ENCODE measurements at places on chromosomes 16 and 17.

GRCh38 chr16:88844419-88845036, 12.2 kb downstream of the GALNS start:
- no peak for DNase-seq

- no peak for DNase-seq
Observed at GRCh38 chr16:80682421-80683070, 121.9 kb downstream of the CDYL2 start.

DNA sequence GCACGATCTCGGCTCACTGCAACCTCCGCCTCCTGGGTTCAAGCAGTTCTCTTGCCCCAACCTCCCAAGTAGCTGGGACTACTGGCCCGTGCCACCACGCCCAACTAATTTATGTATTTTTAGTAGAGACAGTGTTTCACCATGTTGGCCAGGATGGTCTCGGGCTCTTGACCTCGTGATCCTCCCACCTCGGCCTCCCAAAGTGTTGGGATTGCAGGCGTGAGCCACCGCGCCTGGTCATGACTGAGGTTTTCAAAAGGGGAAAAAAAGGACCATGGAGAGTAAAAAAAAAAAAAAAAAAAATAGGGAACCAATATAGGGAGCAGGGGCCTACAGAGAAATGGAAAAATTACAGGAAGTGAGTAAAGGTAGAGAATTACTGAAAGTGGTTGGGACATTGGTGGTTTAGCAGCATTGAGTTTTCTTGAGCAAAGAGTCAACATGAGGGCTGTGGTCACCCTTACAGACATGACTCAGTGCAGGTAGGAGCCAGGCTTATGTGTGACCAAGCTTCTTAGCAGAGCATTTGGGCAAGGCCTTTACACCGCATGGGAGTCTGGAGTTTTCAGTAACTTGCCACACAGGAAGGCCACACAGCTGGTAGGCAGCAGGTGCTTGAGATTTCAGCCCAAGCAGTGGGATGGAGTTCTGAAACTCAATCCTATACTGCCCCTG, 447.3 kb downstream of the HS3ST3B1 start:
- no peak for DNase-seq

DNA sequence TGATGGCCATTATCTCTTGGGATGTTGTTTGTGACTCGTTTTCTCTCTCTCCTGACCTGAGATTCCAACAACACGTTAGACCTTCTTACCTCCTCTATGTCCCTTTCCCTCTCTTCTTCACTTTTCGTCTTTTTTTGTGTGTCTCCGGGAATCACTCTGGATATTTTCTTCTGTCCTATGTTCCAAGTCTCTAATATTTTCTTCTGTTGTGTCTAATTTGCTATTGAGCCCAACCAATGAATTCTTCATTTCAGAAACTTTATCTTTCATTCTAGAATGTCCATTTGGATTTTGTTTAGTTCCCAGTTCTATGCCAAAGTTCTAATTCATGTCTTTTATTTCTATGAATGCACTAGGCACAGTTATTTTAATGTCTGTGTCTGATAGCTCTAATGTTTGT, 27.1 kb upstream of the PITPNM3 start:
- no peak for DNase-seq
